Stimulated activated CD8-positive, alpha-beta memory T cell treated with anti-CD3 and anti-CD28 coated beads, Interleukin-15, amount 100 ng/mL, for 4 hours (primary cell): ENCODE measurements at places on chromosomes 11 and 22.

GRCh38 chr11:18364495-18365073 lies 29.8 kb upstream of the LDHA start:
- no peak for DNase-seq

DNA sequence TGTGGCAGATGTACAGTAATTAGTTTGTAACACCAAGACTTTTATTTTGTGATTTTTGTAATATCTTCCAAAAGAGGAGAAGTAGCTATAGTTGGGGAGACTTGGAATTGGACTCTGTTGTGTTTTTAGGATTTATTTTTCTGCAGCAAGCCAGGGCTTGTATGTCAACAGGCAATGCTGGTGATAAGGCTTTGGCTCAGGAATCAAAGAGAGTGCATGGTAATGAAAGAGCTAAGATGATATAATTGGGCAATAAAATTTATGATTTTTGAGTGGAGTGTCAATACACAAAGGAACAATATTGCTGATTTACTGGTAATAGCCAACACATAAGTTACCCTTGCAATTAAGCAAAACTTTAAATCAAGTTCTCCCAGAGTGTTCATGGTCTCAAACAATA lies 452.9 kb downstream of the TMEM135 start:
- DNase-seq: no peak

GRCh38 chr11:116371146-116371545 lies 401.6 kb downstream of the BUD13 start:
- DNase-seq: no peak

DNA sequence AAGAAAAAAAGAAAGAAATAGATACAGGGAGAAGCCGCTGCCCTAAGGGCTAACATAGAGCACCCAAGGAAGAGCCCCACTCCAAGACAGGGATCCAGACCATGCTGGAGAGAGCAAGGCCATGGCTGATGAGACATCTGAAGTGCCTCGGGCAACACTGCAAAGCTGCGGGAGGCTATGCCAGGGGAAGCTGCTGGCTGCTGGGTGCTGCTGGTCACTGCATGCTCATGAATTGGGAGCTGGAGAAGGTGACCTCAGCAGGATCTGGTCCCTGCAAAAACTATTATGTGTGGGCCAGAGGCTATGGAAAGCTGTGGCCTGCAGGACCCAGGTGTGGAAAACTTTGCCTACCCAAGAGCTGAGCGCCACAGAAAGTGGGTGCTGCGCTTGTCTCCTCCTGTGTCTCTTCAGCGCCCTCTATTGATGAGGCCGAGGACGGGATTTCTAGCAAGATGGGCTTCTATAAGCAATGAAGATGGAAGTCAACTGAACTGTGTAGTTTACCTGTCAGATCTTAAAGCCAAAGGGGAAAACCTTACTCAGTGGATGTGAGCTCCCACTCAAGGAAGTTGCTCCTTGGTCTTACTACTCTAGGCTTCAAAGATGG lies 17.3 kb upstream of the SLC29A2 start:
- DNase-seq: peak; percentile 57

GRCh38 chr22:38098410-38099249 lies 11.9 kb downstream of the BAIAP2L2 start:
- DNase-seq: no peak
